ENCODE measurements at places on chromosomes 1 and 21. TPM values are rescaled to one million over a fixed set of nuclear protein-coding genes. Genes with fewer than 3 reads are reported as not detected.
A peak's percentile ranks its signal among the peaks of the same experiment; 100 is the strongest.

GRCh38 chr1:10694274-10694632 lies 102.2 kb downstream of the CASZ1 start:
- H3K27me3 ChIP-seq, result no peaks in the 10 kb centered on the region
- peak overlapping the region; percentile 90 for H3K27ac ChIP-seq
- DNase-seq, result no peak
- no peaks in the 10 kb centered on the region for H3K36me3 ChIP-seq
- H3K4me3 ChIP-seq, result peak overlapping the region; percentile 90
- peaks cover 16% of the 10 kb centered on the region for H3K4me1 ChIP-seq

- no peaks in the 10 kb centered on the region for H3K36me3 ChIP-seq
- H3K4me3 ChIP-seq, result no peak overlapping the region
- peaks cover 2% of the 10 kb centered on the region for H3K4me1 ChIP-seq
Observed at GRCh38 chr1:162215902-162216301, 146.4 kb downstream of the NOS1AP start.

DNA sequence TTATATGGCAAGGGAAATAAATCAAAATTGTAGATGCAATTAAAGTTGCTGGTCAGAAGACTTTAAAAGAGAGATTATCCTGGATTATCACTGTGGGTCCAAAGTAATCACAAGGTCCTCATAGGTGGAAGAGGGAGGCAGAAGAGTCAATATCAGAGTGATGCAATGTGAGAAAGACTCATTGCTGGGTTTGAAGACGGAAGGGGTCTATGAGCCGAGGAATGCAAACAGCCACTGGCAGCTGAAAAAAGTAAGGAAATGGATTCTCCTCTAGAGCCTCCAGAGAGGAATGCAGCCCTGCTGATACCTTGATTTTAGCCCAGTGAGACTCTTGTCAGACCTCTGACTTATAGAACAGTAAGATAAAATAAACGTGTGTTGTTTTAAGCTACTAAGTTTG lies 59.8 kb upstream of the MUTYH start:
- peaks cover 6% of the 10 kb centered on the region for H3K36me3 ChIP-seq
- no peak overlapping the region for H3K27ac ChIP-seq
- H3K27me3 ChIP-seq, result no peaks in the 10 kb centered on the region
- DNase-seq, result no peak
- no peak overlapping the region for H3K4me3 ChIP-seq

DNA sequence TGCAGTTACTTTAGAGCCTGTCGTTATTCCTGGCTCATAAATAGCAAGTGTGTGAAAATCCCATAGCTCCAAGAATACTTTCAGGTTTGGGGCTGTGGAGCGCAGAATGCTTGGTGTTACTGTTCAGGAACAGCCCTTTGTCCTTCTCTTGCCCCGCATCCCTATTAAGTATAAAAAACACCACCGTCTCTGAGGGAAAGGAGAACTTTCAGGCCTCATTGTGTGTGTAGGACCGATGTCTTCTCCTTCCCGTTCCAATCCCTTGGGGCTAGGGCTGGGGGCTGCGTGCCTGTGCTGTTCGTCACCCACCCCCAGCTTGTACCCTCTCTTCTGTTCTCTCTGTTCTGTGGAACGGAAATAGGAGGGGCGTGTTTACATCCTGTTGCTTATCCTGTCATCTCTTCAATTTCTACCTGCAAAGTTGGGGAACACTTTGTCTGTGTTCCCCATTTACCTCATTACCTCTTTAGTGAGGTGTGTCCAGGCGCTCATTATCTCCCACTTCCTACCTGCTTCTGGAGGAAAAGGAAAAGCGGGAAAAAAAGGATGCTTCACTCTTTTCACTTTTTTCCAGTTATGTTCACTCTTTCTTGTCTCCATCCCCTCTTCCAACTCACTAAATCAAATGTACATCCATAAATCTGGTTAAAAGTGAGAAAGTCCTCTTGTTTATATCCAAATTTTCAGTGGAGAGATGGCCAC lies 788 bp upstream of the TXNIP start:
- peaks cover 25% of the 10 kb centered on the region for H3K36me3 ChIP-seq
- peak overlapping the region; percentile 97 for H3K27ac ChIP-seq
- H3K27me3 ChIP-seq, result no peaks in the 10 kb centered on the region

- peaks cover 40% of the 10 kb centered on the region for H3K27me3 ChIP-seq
- H3K27ac ChIP-seq, result no peak overlapping the region
- DNase-seq, result no peak
- H3K4me1 ChIP-seq, result no peaks in the 10 kb centered on the region
- H3K36me3 ChIP-seq, result peaks cover 5% of the 10 kb centered on the region
Observed at GRCh38 chr1:17365293-17365692, 6.7 kb upstream of the PADI6 start.

DNA sequence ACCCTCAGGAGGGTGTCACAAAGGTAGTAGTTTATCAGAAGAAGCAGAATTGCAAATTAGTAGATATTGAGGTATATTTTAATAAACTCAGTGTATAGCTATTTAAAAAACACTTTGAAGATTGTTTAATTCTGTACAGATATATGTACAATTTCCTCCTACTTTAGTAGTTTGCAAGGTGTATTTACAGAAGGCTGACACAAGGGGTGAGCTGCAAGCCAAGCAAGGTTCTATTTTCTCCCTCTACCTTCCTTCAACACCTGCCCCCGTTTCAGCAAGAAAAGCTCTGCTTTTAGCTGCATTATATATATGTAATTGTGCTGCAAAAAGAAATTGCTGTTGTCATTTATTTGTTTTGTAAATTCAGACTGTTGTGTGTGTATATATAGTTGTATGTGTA lies 674.2 kb upstream of the PKN2 start:
- H3K27me3 ChIP-seq, result peaks cover 17% of the 10 kb centered on the region
- no peak overlapping the region for H3K4me3 ChIP-seq
- no peaks in the 10 kb centered on the region for H3K36me3 ChIP-seq

- peaks cover 26% of the 10 kb centered on the region for H3K36me3 ChIP-seq
- H3K27ac ChIP-seq, result no peak overlapping the region
- no peak overlapping the region for H3K4me3 ChIP-seq
- H3K27me3 ChIP-seq, result no peaks in the 10 kb centered on the region
- no peak for DNase-seq
Observed at GRCh38 chr1:233182587-233182986, 112.9 kb downstream of the PCNX2 start.

DNA sequence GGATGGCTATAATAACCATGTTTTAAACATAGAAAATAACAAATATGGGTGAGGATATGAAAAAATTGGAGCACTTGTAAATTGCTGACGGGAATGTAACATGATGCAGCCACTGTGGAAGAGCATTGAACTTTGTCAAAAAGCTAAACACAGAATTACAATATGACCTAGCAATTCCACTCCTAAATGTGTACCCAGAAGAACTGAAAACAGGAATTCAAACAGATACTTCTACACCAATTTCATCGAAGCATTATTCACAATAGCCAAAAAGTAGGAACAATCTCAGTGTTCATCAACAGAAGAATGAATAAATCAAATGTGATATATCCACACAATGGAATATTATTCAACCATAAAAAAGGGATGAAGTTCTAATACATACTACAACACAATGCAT lies 32.7 kb upstream of the COA6 start:
- no peaks in the 10 kb centered on the region for H3K4me1 ChIP-seq
- H3K27me3 ChIP-seq, result peaks cover 4% of the 10 kb centered on the region
- H3K4me3 ChIP-seq, result no peak overlapping the region

DNA sequence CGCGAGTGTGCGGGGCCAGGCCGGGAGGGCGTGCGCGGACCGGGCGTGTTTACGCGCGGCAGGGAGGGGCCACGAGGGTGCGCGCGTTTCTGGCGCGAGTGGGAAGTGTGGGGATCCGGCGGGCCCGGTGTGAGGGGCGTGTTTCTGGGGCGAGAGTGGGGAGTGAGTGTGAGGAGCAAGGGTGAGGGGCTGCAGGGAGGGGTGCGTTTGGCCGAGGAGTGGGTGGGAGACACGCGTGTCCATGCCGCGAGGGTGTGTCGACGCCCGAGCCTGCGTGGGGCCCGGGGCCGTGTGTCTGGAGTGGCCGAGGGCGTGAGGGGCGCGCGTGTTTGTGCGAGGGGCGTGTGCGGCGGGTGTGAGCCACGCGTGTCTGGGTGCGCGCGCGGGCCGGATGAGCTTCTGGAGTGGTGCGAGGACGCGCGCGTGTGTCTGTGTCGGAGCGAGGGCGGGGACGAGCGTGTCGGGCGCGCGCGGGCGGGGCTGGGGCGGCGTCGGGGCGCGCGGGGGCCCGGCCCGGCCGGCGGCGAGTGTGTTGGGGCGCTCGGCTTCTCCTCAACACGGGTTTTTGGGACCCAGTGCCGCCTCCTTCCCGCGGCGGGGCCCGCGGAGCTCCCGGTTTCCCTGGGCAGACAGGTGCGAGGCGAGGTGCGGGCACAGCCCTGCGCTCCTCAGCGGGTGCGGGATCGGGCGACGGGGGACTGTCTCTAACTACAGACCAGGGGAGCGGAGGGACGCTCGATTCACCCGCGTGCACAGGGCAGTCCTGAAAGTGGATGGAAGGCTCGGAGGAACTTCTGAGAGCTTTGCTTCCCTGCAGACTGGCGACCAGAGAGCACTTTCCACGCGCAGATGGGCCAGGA lies 65.8 kb upstream of the VAMP3 start:
- H3K4me1 ChIP-seq, result peaks cover 15% of the 10 kb centered on the region
- peak; percentile 68 for DNase-seq

- H3K4me1 ChIP-seq, result peaks cover 27% of the 10 kb centered on the region
- DNase-seq, result no peak
- H3K4me3 ChIP-seq, result peak overlapping the region; percentile 91
- peak overlapping the region; percentile 97 for H3K27ac ChIP-seq
Observed at GRCh38 chr1:2587071-2587859, 688 bp downstream of the PRXL2B start.

DNA sequence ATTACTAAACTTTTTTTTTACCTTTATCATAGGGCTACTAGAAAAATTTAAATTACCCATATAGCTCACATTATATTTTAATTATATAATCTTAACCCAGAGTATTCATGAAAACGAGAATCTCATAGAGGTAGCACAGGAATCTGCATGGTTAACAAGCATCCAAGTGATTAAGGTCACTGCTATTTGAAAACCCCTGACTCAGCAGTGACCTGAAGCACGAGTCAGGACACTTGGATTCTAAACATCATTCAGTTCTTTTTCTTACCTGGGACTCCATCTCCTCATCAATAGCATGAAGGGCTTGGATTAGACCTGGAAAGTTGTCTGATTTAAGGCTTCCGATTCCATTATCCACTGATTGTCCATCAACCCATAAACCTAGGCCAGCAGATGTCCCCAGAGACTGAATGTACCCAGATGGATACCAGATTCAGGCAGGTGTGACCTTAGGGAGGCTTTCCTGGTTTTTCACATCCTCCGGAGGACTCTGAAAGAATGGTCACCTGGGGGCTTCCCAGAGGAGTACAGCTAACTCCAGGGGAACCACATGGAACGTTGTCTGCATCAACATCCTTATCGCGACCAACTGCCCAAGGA lies 174.3 kb downstream of the SETD4 start:
- H3K36me3 ChIP-seq, result no peaks in the 10 kb centered on the region
- H3K27me3 ChIP-seq, result peaks cover 35% of the 10 kb centered on the region
- no peak for DNase-seq
- H3K4me1 ChIP-seq, result no peaks in the 10 kb centered on the region
- no peak overlapping the region for H3K27ac ChIP-seq
- no peak overlapping the region for H3K4me3 ChIP-seq

GRCh38 chr1:19844731-19845495 lies 29.8 kb upstream of the RNF186 start:
- peaks cover 2% of the 10 kb centered on the region for H3K4me1 ChIP-seq
- DNase-seq, result no peak
- H3K27me3 ChIP-seq, result peaks cover 33% of the 10 kb centered on the region
- no peaks in the 10 kb centered on the region for H3K36me3 ChIP-seq
- no peak overlapping the region for H3K4me3 ChIP-seq

- no peak overlapping the region for H3K27ac ChIP-seq
- no peaks in the 10 kb centered on the region for H3K27me3 ChIP-seq
- DNase-seq, result no peak
- H3K4me1 ChIP-seq, result no peaks in the 10 kb centered on the region
- H3K36me3 ChIP-seq, result peaks cover 7% of the 10 kb centered on the region
Observed at GRCh38 chr1:22494144-22494543, 42.5 kb downstream of the ZBTB40 start.

DNA sequence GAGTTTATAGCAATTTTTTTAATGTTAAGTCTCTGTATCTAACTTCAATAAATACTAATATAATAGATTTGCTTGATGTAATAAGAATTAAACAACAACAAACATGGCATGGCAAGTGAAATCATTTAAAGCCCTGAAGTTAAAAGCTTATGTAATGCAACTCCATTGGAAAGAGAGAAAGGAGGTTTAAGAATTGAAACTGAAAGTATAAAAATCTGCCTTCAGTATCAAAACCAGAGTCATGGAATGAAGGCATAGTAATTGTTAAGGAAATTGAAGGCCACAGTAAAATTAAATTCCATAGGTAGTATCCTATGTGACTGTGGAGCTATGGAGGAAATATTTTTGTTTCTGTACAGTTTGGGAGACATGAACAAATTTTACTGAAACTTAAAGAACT lies 55.1 kb downstream of the PRDX6 start:
- peaks cover 5% of the 10 kb centered on the region for H3K27me3 ChIP-seq
- H3K4me1 ChIP-seq, result peaks cover 22% of the 10 kb centered on the region
- no peak for DNase-seq
- no peaks in the 10 kb centered on the region for H3K36me3 ChIP-seq
- peak overlapping the region; percentile 88 for H3K27ac ChIP-seq

The SLC5A9 gene
- total RNA-seq, result not detected

The CRYZL1 gene
- total RNA-seq, result 23.2 TPM

The LAMB3 gene
- 1.1 TPM for total RNA-seq

The SLC50A1 gene
- total RNA-seq, result 25.6 TPM

The S100A8 gene
- 110 TPM for total RNA-seq

The LRRC53 gene
- not detected for total RNA-seq

The C1orf232 gene
- not detected for total RNA-seq

The MTARC2 gene
- total RNA-seq, result not detected

The NAXE gene
- total RNA-seq, result 32.0 TPM

The MYCL gene
- total RNA-seq, result 1.2 TPM

The ZBTB8B gene
- total RNA-seq, result not detected

The SYT11 gene
- total RNA-seq, result 27.0 TPM

The RASSF5 gene
- 177 TPM for total RNA-seq

The ABCA4 gene
- not detected for total RNA-seq

The C1orf21 gene
- 0.78 TPM for total RNA-seq

The HLCS gene
- total RNA-seq, result 14.4 TPM

The SPRR4 gene
- total RNA-seq, result not detected

The SPATA46 gene
- not detected for total RNA-seq

The UBE2U gene
- total RNA-seq, result not detected
